ENCODE measurements at places on chromosomes 1 and 21.

DNA sequence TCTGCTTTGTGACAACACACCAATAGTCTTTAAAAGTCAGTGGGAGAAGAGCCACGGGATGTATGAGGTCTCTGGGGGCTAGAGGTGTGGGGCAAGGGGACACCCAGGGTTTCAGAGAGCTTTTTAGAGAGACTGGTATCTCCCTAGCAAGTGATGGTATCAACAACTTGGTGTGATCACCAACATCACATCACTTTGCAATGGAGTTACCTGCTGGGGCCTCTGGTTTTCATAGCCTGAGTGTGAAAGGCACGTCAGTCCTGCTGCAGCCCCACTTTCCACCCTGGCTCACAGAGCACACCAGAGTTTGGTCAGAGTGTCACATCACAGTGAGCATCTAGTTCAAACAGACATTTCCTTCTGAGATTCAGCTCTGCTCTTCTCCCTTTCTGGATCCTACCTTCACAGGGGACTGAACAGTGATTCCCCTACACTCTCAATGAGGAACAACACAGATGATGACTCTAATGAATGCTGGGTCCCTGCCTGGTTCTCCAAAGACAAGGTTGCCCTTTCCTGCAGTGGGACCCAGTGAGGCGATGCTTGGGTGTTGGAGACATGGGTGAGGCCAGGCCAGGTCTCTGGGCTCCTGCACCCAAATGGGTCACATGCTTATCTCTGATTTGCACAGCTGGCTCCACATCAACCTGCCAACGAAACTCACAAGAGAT is 2.0 kb upstream of the MAN1C1 start:
- DNase-seq = no peak

GRCh38 chr1:20367116-20367585 is 76.5 kb downstream of the VWA5B1 start:
- DNase-seq = no peak

DNA sequence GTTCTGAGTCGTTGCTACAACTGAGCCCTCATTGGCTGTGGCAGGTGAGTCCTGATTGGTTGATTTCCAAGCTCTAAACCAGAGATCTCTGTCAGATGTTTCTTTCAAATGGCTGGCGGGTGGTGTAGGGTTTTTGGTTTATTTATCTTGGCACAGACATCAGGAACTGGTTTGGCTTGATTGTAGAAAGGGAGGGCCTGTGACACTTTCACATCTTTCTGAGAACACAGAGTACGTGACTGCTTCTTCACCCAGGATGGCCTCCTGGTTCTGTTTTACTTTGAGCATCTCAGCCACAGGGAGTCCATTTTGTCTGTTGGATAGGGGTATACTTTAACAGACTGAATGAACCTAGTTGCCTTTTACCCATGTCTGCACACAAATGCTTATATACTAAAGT is 89.4 kb upstream of the GPR52 start:
- DNase-seq = no peak

- no peak for DNase-seq
Measured at GRCh38 chr1:227558732-227559262, 4.6 kb upstream of the ZNF678 start.

- peak; percentile 46 for DNase-seq
Measured at GRCh38 chr1:207205614-207206061, 101.6 kb downstream of the C4BPA start.

- DNase-seq = peak; percentile 35
Measured at GRCh38 chr1:92485381-92486250, 1.1 kb downstream of the GFI1 start.

DNA sequence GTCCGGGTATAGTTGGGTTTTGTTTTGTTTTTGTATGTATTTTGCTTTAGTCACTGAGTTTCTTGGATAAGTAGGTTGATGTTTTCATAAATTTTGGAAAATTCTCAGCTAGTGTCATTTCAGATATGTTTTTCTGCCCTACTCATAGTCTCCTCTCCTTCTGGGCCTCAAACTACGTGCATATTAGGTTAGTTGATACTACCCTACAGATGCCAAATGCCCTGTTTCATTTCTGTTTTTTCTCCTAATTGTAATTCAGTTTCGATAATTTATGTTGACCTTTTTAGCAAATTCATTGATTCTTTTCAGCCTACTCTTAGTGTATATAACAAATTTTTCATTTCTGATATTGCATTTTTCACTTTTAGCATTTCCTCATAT is 268.6 kb upstream of the RGS18 start:
- no peak for DNase-seq

- peak; percentile 66 for DNase-seq
Measured at GRCh38 chr1:211932231-211932932, 101.8 kb upstream of the LPGAT1 start.

GRCh38 chr1:114002492-114003239 is 23.4 kb downstream of the OLFML3 start:
- DNase-seq = no peak

DNA sequence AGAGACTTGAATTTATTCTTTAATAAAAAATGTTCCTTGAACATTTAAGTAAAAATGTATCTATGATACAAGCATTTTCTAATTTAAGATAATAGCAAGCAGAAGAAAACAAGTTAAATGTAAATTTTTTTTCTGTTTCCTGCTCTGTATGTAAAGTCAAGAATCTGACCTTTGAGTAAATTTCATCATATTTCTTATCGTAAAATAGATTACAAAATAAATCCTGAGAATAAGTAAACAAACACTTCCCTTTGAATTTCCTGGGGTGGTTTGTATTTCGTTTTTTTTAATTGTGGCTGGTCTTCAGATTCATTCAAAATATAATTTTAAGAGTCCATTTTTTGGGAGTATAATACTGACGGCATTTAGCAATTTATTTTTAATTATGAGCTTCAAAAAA is 77.6 kb downstream of the POU2F1 start:
- peak; percentile 28 for DNase-seq

- no peak for DNase-seq
Measured at GRCh38 chr1:232810856-232811255, 5.6 kb downstream of the MAP10 start.

All from suppressor macrophage treated with lipopolysaccharide for 4 hours (primary cell).